ENCODE measurements at places on chromosomes 7 and 10.

- DNase-seq: no peak
Measured at GRCh38 chr10:61487506-61487905, 34.3 kb upstream of the TMEM26 start.

- DNase-seq: no peak
Measured at GRCh38 chr7:1823376-1824150, 153.5 kb downstream of the ELFN1 start.

- no peak for DNase-seq
Measured at GRCh38 chr7:46626261-46626660, 705.2 kb upstream of the IGFBP3 start.

DNA sequence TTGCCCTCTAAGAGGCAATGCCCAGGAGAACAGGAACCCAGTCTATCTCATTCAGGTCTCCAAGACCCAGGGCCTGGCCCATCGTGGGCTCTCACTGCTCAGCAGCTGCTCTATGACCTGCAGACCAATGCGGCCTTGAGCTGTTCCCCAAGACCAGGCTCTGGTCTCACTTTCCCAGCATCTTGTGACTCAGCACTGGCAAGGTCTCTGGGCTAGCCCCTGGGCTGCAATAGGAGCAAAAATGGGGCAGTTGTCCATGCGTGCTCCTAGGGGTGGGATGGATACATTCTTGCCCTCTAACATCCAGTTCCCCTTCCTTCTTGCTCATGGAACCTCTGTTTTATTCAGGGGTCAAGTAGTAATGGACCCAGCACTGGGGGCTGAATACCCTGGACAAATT, 13.5 kb downstream of the GCK start:
- no peak for DNase-seq

DNA sequence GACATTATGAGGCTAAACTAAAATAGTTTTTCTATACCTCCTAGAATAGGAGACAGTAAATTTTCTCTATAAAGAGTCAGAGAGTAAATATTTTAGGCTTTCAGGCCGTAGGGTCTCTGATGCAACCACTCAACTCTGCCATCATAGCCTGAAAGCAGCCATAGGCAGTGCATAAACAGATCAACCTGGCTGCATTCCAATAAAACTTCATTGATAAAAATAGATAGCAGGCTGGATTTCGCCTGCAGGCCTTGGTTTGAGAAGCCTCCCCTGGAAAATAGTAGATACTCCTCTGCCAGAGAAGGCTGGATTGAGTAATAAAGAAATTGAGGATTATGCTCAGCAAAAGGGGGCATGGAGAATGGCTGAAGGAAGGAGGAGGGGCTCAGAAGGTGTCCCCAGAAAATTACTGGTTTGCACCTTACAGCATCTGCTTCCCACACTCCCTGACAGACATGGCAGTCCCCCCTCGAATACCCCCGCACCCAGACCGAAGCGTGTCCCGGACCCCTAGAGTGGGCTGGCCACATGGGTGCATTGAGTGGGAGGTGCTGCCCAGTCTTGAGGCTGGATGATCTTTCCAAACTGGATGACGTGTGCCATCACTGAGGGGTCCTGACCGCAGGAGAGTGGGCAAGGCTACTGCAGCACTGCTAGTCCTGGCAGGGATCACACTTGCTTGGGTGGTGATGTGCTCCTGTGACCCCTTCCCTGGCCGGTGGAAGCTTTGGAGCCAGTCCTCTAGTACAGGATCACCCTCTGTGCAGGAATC, 126.6 kb downstream of the PTPN20 start:
- DNase-seq: no peak

- no peak for DNase-seq
Measured at GRCh38 chr7:101705331-101705730, 76.2 kb upstream of the MYL10 start.

DNA sequence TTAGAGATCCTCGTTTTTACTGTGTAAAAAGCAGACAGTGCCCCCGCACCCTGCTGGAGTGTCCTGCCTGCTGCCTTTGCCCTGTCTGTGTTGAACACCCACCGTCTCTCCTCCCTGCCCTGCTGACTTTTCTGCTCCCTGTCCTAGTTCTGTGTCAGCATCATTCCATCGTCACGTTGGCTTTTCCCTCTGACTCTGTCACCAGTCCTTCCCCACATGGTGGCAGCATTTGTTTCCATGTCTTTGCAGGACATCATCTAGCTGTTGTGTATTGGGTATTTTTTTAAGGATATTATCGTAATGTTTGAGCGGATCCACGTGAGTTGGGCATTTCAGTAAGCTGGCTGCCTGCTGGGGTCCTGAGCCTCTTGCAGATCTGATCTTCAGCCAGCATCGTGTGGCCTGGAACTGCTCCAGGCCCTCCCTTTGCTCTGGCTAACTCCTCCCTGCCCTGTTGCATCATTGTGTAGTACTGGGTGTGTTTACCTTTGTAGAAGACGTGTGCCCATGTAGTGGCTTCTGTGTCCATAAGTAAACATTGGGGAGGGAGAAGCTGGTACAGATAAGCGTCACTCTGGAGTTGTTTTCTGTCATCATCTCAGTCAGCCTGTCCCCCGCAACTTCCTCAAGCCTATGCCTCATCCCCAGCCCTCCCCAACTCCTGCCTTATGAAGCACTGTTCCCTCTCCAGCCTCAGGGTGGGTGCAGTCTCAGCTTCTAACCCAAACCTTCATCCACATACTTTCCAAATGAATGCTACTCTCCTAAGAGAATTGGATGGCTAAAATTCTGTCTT, 44.3 kb downstream of the TRRAP start:
- no peak for DNase-seq

DNA sequence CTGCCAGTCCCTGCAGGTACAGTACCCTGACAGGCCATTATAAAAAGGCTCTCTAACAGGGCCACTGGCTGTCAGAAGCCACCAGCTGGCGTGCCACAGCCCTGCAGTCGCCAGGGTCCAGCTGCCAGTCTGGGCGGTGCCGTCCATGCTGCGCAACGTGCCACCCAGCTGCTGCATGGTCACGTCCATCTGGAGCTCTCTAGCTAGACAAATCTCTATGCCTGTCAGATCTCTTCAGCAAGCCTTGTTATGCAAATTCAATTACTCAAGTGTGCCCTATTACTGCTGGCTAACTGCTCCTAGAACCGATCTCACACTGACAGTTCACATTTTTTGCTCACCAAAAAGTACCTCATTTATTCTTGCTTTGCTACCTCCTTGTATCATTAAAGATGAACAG, 75.9 kb downstream of the HIBADH start:
- no peak for DNase-seq

DNA sequence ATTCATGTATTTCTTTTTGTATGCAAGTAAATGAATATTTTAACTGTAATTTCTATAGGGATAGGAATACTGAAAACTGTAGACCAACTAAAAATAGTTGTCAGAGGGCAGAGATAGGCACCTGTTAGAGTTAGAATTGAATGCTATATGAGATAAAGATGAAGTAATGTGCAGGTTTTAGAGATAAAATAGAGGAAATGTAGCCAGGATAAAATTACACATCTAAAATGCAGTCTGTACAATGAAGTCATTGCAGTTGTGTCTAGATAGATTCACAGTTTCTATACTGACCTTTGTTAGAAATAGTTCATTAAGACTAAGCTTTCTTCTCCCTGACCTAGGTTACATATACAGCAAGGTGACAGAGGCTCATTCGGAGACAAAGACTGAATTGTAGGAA, 46.2 kb downstream of the SMNDC1 start:
- DNase-seq: no peak

DNA sequence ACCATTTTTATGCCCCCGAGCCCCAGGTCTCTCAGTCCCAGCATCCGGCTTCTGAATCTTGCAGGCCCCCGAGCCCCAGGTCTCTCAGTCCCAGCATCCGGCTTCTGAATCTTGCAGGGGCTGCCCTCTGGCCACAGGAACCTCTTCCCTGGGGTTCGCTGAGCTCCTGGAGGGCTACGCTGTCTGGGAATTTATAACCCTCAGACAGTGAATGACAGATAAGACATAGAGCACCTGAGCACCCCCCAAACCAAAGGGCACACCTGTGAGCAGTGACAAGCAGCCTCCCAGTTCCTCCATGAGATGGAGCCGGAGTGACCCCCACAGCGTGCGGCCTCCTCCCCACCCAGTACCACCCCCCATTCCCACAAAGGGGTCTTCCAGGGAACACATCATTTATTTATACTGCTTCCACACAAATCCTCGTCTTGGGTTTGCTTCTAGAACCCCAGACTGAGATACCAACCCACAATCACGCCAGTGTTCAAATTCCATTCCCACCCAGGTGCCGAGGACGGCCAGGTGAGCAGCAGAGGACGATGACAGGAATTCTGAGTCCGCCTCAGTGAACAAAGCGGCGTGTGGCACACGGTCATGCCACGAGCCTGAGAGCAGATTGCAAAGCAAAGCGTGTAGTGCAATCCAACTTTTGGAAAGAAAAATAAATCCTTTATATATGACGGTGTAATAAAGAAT, 57.7 kb upstream of the FAM20C start:
- no peak for DNase-seq

- DNase-seq: no peak
Measured at GRCh38 chr7:45035893-45036292, 35.9 kb downstream of the CCM2 start.

DNA sequence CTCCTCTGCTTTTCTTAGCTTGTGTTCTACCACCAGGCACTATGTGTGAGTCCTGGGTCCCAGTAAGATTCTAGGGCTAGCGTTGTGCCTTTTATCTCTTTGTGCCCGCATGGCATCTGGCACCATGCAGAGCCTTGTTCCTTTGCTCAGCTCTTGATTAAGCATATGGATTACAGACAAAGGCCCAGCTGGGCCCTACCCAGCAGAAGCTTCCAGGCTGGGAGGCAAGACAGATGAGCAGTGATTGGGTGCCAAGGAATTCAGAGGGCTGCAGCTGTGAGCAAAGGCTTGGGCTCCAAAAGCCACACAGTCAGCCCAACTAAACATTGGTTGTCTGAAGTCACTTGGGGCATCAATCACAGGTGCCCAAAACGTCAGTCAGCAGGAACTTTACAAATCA, 2.0 kb downstream of the ACSM6 start:
- no peak for DNase-seq

GRCh38 chr10:101013365-101013825, 13.8 kb downstream of the LZTS2 start:
- no peak for DNase-seq

- DNase-seq: no peak
Measured at GRCh38 chr7:106134241-106134640, 22.1 kb upstream of the SYPL1 start.

- DNase-seq: no peak
Measured at GRCh38 chr7:22469371-22470143, 30.4 kb downstream of the STEAP1B start.

DNA sequence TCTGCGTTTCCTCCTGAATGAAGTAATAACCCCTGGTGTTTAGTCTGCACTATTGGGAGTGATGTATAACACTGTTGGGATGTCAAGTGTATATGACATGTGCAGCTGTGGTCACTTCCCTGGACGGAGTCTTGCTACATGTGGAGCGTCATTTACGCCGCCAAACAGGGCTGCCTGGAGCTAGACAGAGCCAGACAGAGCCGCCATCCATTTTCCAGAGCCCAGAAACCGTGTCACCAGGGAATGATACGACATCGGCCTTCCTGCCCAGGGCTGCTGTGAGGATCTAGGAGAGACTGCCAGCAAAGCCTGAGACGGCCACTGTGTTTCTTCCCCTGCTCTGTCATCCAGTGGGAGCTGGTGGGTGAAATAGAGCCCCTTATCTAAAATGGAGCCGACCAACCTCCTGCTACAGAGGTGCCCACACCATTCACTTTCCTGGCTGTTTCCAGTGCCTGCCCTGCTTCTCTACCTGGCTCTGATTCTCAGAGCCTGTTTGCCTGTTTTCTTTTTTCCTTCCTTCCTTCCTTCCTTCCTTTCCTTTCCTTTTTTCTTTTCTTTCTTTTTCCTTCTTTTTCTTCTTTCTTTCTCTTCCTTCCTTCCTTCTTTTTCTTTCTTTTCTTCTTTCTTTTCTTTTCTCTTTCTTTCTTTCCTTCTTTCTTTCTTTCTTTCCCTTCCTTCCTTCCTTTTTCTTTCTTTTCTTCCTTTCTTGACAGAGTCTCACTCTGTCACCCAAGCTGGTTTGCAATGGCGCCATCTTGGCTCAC, 13.3 kb upstream of the FGFR2 start:
- no peak for DNase-seq

DNA sequence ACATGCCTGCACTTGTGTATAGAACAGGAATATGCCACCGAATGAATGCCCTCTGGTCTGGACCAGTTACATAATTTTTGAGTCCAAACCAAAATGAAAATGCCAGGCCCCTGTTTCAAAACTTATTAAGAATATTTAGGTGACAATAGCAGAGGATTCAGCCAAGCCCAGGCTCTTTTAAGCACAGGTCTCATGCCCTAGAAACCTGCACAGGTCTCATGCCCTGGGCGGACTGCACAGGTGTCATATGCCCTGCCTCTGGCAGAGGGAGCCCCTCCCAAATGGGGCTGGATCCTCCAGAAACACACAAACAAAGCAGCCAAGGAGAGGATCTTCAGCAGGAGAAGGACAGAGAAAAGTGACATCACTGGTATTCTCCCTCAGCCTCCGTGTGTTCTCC, 605.4 kb upstream of the NRP1 start:
- no peak for DNase-seq

DNA sequence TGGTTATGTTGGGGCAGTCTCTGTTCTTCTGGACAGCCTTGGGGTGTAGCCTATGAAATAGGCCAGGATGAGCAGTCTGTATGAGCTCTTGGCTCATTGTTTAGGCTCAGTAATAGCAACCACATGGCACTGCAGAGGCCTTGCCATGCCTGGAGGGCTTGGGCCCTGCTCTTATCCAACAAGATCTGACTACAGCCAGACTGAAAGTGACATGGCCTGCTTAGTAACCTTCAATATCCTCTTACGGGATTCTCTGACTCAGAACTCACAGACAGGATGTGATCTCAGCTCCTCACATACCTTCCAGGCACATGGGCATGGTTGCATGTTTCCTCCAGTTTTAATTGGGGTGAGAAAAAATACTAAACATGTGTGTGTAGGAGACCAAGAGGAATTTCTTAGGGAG, 289.3 kb downstream of the PTEN start:
- DNase-seq: peak; percentile 3

GRCh38 chr10:80442879-80443278, 11.2 kb upstream of the TSPAN14 start:
- no peak for DNase-seq

DNA sequence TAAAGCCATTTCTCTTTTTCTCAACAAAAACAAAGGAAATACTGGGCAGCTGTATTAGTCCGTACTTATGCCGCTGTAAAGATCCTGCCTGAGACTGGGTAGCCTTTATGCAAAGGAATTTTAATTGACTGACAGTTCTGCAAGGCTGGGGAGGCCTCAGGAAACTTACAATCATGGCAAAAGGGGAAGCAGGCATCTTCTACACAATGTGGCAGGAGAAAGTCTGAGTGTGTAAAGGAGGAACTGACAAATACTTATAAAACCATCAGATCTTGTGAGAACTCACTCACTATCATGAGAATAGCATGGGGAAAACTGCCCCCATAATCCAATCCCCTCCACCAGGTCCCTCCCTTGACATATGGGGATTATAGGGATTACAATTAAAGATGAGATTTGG, 264.3 kb downstream of the SEMA3A start:
- no peak for DNase-seq

DNA sequence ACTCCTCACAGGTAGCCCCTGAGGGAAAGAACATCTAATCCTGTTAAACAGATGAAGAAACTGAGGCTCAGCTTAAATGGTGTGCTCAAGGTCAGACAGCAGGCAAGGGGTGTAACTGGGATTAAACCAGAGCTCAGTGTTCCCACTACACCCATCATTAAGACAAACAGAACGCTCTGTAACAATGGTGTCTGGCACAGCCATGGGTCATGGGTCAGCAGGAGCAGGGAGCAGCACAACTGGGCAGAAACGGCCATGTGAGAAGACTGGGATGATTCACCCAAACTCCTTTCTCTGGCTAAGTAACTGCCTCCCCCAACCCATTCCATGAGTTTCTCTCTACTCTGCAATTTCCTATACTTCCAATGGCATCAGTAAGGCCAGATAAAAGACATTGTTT, 85.5 kb upstream of the PDE1C start:
- DNase-seq: no peak

All from stimulated activated CD4-positive, alpha-beta T cell treated with anti-CD3 and anti-CD28 coated beads, Interleukin-15, amount 100 ng/mL, for 1 hour (primary cell).